Suprapubic skin (tissue), 4 donors: ENCODE measurements at places on chromosomes 13 and 19.

DNA sequence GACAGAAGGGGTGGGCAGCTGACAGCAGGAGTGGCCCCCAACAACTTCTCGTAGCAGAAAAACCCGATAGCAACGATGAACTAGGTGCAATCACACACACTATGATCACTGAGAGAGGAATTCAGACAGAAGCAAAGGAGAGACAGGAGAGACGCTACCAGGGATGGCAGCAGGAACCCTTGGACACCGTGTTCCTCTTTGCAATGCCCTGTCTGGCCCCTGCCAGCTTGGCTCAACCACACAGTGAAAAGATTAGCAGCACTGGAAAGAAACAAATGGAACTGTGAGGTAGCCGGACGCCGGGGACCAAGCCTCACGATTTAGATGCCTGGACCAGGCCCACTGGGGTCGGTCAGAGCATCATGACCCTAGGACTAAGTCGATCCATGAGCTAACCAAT, 23.6 kb downstream of the DCAF15 start:
- peaks cover 23% of the 10 kb centered on the region for H3K4me1 ChIP-seq
- no peak overlapping the region for H3K4me3 ChIP-seq
- no peak for DNase-seq

DNA sequence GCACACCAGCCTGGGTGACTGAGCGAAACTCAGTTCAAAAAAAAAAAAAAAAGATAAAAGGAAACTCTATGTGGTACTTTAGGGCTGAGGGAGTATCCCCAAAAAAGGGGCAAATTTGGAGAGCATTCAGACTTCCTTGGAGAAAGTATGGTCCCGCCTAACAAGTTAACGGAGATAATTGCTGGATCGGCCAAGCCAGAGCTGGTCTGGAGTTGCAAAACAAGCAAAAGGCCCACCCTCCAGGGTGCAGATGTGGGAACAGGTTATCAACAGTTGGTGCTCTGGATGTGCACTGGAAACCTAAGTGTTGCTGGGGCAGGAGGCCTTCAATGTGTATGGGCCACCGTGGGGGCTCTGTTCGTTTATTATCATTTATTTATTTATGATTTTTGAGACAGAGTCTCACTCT, 2.8 kb downstream of the IQCN start:
- H3K27ac ChIP-seq = no peak overlapping the region
- H3K4me1 ChIP-seq = peaks cover 29% of the 10 kb centered on the region
- no peak for DNase-seq
- no peaks in the 10 kb centered on the region for H3K27me3 ChIP-seq
- H3K36me3 ChIP-seq = peaks cover 29% of the 10 kb centered on the region

GRCh38 chr13:37869506-37869755, 141 bp downstream of the TRPC4 start:
- H3K27me3 ChIP-seq = peaks cover 41% of the 10 kb centered on the region
- no peaks in the 10 kb centered on the region for H3K36me3 ChIP-seq
- H3K4me1 ChIP-seq = peaks cover 17% of the 10 kb centered on the region
- H3K4me3 ChIP-seq = peak overlapping the region; percentile 42
- no peak for DNase-seq

DNA sequence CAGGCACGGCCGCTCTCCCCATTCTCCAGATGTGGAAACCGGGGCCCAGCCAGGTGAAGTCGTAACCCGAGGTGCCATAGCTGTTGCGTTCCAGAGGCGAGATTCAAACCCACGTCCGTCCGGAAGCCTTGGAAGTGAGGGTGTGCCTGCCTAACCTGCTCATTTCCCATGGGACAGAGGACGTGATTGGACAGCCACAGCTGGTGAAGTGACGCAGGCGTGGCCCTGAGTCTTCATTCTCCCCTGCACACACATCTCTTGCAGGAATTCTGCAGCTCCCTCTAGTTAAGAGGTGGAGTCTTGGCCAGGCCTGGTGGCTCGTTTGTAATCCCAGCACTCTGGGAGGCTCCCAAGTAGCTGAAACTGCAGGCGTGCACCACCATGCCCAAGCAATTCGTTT, 16.8 kb downstream of the MEIS3 start:
- no peak overlapping the region for H3K4me3 ChIP-seq
- peaks cover 3% of the 10 kb centered on the region for H3K4me1 ChIP-seq
- DNase-seq = no peak
- H3K27me3 ChIP-seq = peaks cover 37% of the 10 kb centered on the region
- no peaks in the 10 kb centered on the region for H3K36me3 ChIP-seq
- no peak overlapping the region for H3K27ac ChIP-seq

- no peak for DNase-seq
- H3K4me1 ChIP-seq = peaks cover 60% of the 10 kb centered on the region
- peaks cover 32% of the 10 kb centered on the region for H3K36me3 ChIP-seq
- H3K27me3 ChIP-seq = no peaks in the 10 kb centered on the region
These were observed 499 bp downstream of the LSM7 start for GRCh38 chr19:2327773-2328400.

DNA sequence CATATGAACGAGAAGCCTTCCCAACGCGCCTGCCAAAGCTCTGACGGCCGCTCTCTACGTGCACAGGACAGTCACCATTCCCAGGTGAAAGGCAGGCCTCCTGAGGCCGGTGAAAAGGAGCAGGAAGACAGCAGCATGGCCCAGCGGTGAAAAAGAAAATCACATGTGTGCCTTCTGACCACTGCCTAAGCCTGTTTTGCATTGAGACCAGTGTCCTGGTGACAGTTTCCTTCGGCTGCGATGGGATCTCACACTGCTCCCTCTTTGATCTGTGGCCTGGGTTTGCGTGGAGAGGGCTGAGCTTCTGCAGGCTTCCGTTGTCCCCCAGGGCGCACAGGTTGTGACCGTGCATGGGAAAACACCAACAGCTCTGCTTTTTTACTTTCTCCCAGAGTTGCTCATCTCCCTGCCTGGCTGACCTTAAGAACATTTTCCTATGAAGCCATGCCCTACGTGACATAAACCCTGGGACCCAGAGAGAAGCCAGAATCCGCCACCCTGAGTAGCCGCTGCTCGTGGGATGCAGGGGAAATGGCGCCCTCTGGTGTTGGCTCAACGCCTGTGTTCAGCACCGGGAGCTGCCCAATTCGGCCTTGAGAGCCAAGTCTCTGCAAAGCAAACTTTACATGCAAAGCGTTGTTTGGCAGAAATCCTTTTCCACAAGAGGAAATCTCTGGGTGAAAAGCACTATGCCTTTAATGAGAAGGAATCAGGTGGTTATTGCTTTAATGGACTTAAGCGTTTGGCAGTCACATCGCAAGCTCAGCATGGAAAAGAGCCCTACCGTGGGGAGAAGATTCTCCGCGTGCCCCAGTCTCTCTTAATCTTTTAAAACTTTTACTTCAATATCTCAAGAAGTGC, 112.2 kb upstream of the GPR12 start:
- no peaks in the 10 kb centered on the region for H3K4me1 ChIP-seq
- DNase-seq = no peak
- H3K36me3 ChIP-seq = no peaks in the 10 kb centered on the region

GRCh38 chr19:44051650-44052402, at the start of gene ZNF223:
Gene ZNF223 (plus strand): TSS chr19:44052036. CDS start chr19:44055177, 3,141 bp downstream.
- H3K27ac ChIP-seq = peak within 1 kb of the TSS; percentile 31
- peaks cover 16% of the 10 kb centered on the region for H3K27me3 ChIP-seq
- H3K4me3 ChIP-seq = peak within 1 kb of the TSS; percentile 73
- H3K36me3 ChIP-seq = peaks cover 11% of the 10 kb centered on the region
- peaks cover 16% of the 10 kb centered on the region for H3K4me1 ChIP-seq
